ENCODE measurements at places on chromosomes 7 and 10.

DNA sequence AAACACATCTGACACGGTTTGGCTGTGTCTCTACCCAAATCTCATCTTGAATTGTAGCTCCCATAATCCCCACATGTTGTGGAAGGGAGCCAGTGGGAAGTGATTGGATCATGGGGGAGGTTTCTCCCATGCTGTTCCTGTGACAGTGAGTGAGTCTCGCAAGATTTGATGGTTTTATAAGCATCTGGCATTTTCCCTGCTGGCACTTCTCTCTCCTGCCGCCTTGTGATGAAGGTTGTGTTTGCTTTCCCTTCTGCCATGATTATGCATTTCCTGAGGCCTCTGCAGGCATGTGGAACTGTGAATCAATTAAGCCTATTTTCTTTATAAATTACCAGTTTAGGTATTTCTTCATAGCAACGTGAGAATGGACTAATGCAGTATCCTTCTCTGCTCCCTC lies 5.9 kb upstream of the HTR5A start:
- no peak for DNase-seq

GRCh38 chr7:138663725-138664710 lies 37.1 kb downstream of the SVOPL start:
- no peak for DNase-seq

- no peak for DNase-seq
Measured at GRCh38 chr7:142933624-142934023, at the start of gene TRPV5. Gene TRPV5, minus strand, starts transcription at chr7:142933746. Its CDS starts 287 bp downstream, at chr7:142933459.

DNA sequence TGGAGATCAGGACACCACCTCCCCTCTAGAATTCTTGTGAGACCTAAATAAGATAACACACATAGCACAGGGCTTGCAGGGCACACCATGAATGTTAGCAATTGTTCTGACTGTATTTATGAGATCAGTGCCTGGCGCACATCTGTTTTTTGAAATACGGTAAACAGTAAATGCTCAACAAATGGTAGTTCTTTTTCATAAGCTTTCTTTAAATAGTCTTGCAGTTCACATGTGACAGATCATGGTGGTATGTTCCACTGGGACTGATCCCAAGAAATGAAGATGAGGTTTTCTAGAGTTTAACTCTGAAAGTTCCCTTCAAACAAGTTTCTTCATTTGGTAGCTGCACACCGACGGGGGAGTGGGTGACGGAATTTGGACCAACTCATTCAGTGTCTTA lies 34.8 kb downstream of the CREB5 start:
- no peak for DNase-seq

- no peak for DNase-seq
Measured at GRCh38 chr10:132458071-132458585, 61.1 kb downstream of the PWWP2B start.

- DNase-seq, result no peak
Measured at GRCh38 chr10:49664006-49664841, 15.2 kb upstream of the C10orf53 start.

DNA sequence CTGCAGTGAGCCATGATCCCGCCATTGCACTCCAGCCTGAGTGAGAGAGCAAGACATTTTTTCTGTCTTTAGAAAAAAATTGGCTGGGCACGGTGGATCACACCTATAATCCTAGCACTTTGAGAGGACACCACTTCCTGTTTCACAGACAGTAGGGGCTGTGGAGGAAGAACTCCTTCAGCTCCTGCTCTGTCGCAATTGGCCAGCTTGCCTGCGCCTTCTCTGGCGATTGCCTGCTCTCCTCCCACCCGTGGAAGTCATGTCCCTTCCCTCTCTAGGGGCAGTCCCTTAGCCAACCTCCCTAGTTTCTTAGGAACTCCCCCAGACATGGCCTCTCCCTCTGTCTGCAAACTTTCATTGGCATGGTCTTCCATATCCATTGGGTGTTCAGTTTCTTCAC lies 8.7 kb downstream of the PDSS1 start:
- no peak for DNase-seq

DNA sequence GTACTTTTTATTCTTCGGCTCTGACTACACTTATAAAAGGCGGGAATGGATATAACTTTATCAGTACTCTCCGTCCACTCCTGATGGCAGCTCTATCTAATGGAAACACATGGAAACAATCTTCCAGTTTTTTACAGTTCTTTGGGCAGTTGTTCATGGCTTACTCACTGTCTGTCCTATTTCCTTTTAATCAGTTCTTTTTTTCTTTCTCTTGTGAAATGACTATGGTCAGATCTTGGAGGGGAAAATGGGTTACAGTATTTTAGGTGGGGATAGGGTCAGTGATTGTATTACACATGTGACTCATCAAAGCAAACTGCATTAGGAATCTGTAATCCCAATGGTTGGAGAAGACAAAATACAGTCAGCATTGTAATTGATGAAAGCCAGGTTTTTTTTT lies 112.4 kb downstream of the BICC1 start:
- no peak for DNase-seq

DNA sequence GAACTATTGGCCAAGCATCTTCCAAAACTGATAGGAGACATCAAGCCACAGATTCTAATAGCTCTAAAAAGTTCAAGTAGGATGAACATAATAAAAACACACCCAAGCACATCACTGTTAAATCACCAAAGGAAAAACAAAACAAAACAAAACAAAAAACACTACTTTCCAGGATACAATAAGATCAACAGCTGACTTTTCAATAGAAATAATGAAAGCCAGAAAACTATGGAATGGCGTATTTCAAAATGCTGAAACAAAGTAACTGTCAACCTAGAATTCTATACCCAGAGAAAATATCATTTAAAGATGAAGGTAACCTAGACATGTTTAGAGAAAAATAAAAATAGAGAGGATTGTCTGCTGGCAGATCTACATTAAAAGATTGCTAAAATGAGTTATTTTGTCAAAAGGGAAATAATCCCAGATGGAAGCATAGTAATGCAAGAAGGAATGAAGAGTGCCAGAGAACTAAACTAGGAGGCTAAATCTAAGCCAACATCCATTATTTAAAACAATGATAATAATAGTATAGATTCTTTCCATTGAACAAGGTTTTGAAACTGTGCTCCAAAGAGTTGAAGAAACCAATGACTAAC lies 13.9 kb downstream of the TUBAL3 start:
- no peak for DNase-seq

DNA sequence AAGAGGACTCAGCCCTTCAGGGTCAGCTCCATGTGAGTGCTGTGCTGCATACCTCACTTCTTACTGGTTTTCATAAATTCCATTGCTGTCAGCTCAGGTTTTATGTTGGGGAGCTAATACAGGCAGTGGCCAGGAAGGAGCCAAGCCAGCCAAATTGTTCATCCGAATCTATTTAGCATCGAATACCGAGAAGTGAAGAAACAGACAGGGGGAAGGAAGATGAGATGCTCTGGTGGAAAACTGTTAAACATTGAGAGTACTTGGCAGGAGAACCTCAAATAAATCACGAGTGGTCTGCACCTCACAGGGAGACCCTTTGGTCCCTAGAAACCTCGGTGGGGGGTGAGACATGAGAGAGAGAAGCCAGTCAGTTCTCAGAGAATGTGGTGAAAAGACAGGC lies 196.0 kb upstream of the TMEM72 start:
- DNase-seq, result no peak

DNA sequence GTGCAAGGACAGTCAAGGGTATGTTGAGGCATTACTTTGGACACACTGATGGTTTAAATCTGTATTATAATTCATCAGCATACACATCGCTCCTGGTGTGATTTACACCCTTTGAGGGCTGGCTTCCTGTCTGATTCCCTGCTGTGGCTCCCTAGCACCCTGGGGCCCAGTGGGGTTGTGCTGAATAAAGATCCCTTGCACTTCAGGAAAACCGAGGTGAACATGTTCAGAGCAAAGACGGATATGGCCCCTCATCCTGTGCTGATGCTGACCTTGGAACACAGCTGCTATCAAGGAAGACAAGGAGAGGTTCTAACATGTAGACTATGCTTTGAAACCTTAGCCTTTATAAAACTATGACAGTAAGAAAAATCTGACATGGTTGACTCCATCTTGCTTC lies 84.6 kb upstream of the UNC5B start:
- DNase-seq, result no peak

DNA sequence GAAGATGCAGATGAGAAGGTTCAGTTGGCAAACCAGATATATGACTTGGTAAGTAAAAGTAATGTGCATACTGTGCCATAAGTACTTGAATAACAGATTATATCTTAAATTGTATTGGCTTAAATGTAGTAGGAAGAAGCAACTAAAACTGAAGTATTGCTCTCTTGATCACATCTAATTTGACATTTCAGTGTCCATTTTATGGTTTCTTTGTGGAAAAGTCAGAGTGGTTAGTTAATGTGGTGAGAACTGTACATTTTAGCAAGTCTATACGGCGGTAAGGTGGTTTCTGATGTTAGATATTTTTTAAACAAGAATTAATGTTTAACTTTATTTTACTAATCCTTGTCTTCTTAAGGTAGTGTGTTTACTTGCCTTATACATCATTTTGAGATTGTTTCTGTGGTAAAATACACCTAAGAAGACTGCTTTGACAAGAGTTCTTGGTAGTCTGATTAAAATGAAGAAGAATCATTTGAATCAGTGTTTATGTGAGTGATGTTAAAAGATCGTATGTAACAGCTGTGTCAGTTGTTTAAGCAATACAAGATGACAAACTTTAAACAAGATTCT lies 5.1 kb downstream of the ING3 start:
- DNase-seq, result no peak

GRCh38 chr7:70586822-70587221 lies 545.1 kb upstream of the GALNT17 start:
- no peak for DNase-seq

DNA sequence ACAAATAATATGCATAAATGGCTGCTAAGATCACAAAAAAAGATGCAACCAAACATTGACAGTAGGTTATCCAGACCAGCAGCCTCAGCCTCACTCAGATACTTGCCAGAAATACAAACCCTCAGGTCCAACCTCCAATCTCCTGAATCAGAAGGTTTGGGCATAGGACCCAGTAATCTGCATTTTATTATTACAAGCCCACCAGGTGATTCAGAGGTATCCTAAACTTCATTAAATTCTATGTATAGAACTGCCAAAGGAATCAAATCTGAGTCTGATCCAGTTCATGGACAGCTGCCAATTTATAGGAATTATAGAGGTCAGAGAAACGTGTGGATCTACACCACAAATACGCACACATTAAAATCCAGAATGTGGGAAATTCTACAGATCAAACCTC lies 41.3 kb downstream of the ZNF438 start:
- DNase-seq, result no peak

DNA sequence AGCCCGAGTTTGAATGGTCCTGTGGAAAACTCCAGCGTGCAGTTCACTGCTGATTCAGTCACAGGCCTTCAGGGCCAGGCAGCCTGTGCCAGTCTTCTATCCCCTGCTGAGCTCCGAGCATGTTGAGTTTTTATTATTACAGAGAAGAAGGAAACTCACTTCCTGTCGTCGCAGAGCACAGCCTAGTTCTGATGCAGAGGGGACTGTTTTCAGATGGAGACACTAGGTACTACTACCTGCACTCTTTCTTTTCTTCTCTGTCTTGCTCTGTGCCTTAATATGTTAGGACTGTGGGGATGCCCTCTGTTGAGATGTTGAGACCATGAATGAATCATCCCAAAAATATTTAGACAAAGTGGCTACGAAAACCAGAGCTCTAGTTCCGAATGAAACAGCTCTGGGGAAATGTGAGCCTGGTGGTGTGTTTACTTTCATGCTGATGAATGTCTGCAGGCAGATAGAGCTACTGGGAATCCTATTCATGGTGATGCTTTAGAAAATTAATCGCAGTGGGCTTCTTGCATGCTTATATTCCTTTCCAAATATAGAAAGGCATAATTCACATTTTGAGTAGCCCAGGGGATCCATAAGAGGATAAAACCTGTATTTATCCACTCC lies 29.6 kb downstream of the CASP7 start:
- DNase-seq, result no peak

- no peak for DNase-seq
Measured at GRCh38 chr7:108205311-108205710, 75.2 kb upstream of the LAMB4 start.

GRCh38 chr10:36116731-36117130 lies 474.6 kb upstream of the FZD8 start:
- no peak for DNase-seq

GRCh38 chr7:101087334-101088068 lies 2.2 kb downstream of the TRIM56 start:
- no peak for DNase-seq

- no peak for DNase-seq
Measured at GRCh38 chr10:17109046-17109445, 20.6 kb downstream of the CUBN start.

GRCh38 chr10:89391907-89392756 lies at the start of gene IFIT1:
Gene IFIT1, plus strand, starts transcription at chr10:89392623. Its CDS starts 90 bp downstream, at chr10:89392713.
- peak; percentile 71 for DNase-seq

DNA sequence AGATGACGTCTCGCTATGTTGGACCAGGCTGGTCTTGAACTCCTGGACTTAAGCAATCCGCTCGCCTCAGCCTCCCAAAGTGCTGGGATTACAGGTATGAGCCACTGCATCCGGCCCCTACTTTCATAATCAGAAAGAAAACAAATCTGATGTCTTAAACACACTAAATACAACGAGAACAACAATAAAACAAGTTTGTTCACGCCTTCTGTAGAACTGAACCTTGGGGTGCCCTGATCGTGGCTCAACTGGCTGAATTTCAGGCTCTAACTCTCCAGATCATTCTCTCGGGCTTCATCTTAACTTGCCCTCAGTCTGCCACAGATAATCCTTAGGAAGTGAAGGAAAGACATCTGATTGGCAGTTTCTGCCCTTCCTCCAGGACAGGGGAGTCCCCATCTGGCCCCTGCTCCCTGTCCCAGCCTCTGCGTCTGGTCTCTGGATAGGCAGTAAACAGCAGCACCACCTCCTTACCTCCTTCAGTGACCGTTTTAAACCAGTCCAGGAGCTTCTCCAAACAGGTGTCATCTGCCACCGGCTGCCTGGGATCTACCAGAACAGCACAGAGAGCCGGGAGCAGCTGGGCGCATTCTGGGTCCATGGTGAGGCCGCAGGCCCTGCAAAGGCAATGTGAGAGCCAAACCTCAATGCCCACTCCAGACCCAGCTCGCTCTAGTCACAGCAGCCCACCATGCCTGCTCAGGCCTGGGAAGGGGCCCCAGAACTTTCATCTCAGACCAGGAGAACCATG lies 1.3 kb downstream of the BRAT1 start:
- DNase-seq, result no peak

DNA sequence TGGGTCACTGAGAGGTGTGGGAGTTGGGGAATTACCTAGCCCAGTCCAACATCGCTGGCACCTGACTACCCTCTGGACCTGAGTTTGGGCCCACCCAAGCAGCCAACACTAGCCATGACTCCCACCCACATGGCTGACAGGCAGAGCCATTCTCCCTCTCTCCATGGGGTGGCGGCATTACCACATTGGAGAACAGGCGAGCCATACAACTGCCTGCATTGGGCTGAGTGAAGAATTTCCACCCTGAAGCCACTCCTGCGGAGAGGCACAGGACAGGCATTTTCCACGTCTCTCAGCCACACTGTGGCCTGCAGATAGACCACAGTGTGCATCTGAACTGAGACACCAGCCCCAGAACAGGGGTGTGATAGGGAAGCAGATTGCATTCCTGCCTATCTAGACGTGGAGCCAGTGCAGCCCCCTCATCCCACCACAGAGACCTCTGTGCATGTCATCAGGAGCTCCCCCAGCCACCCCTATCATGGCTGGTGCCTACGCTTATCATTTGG lies 58.2 kb upstream of the ANTXRL start:
- DNase-seq, result peak; percentile 36
